ENCODE measurements at places on chromosomes 3 and 15. TPM values are rescaled to one million over a fixed set of nuclear protein-coding genes. Genes with fewer than 3 reads are reported as not detected.

The HAPLN3 gene
- 1.1 TPM for total RNA-seq

- peak; percentile 74 for DNase-seq
Observed at GRCh38 chr3:10248984-10249748, 907 bp downstream of the TATDN2 start.

DNA sequence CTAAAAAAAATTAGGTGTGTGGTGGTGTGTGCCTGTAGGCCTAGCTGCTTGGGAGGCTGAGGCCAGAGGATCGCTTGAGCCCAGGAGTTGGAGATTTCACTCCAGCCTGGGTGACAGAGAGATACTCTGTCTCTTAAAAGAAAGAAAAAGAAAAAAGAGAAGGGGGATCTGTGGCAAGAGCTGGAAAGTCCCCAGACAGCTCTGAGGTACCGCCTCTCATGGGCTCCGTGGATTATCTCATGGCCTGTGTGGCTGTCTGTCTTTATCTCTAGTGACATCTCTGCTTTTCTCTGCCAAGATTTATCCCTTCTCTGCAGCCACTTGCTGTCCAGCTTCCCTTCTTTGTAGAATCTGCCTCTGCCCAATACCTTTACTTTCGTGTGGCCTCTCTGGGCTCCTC, 5.7 kb downstream of the EXOSC7 start:
- DNase-seq = no peak

- no peak for DNase-seq
Observed at GRCh38 chr15:47856071-47856470, 138.8 kb downstream of the SEMA6D start.

DNA sequence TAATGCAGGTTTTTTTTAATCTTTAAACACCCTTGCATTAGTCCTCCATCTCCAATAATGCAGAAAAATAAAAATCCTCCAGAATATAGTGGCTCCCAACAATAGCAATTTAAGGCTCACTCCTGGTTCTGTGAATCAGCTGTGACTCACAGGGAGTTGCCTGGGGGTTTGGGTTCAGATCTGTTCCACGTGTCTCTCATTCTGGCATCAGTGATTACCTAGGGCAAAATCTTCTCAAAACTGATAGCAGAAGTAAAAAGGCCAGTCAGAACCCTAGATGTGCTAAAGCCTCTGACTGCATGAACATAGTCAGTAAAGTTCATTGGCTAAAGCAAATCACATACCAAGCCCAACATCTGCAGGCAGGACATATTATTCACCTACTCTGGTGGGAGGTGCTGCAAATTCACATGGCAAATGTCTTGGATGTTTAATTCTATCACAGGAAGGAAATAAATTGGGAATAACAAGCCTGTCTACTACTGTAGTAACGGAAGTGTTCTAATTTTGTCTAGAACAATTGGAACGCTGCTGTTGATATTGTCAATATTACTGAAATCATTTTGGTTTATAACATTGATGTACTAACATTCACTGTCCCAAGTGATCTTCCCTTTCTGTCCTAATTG, 364.1 kb upstream of the CNTN4 start:
- no peak for DNase-seq

DNA sequence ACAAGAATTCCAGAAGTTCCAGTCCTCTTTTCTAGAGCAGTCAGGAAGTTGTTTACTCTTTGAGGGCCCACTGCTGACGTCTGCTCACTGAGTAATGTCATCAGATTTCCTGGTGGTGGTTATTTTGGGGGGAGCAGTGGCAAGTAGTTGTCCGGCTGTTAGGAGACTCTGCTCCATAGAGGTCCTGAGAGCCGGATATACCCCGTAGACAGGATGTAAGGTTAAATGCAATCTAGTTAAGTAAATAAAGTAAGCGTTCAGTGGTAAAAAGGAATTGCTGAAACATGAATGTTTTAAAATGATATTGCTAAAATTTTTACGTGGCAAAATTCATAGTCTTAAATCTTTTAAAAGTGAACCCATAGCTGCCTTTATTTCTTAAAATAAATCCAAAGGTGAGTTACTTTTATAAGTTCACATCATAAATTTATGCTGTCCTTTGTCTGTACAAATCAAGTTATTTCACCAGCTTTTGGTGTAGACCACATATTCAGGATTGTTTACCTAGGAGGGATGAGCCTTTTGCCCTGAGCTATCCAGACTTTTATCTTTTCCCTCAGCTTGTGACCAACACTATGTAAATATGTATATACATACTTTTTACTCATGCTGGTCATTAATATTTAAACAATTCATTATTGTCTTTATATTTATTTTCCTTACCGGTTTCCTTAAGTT, 65.8 kb downstream of the PDE8A start:
- DNase-seq = no peak

GRCh38 chr3:114887806-114888205, 259.3 kb downstream of the ZBTB20 start:
- DNase-seq = no peak

DNA sequence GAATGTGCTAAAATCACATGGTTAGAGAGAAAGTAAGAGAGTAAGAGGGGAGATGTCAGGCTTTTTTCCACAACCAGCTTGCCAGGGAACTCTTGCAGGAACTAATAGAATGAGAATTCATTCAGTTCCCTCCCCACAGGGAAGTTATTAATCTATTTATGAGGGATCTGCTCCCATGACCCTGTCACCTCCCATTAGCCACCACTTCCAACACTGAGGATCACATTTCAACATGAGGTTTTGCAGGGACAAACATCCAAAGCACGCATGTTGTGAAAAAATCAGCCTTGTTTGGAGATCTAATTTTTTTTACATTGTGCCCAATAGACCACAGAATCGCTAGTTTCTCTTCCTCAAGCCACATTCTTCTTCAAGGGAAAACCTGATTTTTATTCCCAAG, 904.0 kb downstream of the TBL1XR1 start:
- no peak for DNase-seq

The LRTM1 gene
- total RNA-seq = not detected

DNA sequence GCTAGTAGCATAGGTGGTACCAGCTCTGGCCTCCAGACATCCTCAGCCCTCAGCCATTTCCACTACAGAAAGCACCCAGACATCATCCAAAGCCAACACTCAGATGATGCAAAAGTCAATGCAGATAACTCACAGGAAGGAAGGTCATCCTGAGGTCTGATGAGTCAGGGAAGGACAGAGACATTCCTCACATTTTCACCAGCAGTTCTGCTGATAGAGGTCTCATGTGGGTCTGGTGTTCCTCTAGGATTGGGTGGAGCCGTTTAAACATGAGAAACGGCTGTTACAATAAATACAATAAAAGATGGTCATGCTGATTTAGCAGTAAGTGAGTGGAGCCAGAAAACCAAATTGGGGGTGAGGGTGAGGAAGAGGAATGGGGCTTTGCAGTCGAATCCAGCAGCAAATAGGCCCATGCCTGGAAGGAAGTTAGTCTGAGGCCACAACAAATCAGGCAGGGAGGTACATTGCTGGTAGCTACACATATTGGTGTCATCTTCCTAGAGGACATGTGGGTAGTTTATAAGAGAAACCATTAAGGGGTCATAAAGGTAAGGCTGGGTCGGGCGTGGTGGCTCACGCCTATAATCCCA, 33.3 kb upstream of the FLNB start:
- no peak for DNase-seq

GRCh38 chr3:101081999-101082398, 88.8 kb upstream of the ABI3BP start:
- DNase-seq = no peak

DNA sequence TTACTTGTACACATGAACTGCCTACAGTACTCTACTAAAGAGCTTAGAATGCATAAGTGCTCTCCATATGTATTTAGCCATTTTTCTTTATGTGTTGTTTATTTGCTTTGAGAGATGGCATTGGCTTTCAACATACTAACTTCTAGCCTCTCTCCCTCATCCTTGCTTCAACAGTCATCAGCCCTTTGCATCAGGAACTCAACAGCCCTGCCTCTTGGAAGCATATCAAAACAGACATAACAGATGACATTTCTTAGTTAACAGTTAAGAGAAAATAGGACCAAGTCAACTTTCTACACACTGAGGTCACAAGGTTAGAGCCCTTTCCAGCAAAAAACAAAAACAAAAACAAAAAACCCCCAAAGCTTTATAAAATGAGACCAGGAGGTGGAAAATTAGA, 145.6 kb downstream of the TCF12 start:
- no peak for DNase-seq

GRCh38 chr3:27025718-27026117, 343.5 kb downstream of the NEK10 start:
- DNase-seq = peak; percentile 61

GRCh38 chr3:160676547-160677303, at the start of gene ARL14:
ARL14 (plus strand) TSS chr3:160677160; CDS start chr3:160677347, 187 bp downstream.
- no peak for DNase-seq

All from Right ventricle myocardium inferior (tissue), 1 donor.